Neural crest cell (in vitro differentiated cells): ENCODE measurements at places on chromosomes 2 and 18.

GRCh38 chr18:60656553-60656952 is 284.0 kb upstream of the MC4R start:
- DNase-seq, result no peak

- no peak for DNase-seq
Observed at GRCh38 chr2:216873573-216873972, 13.7 kb upstream of the TNP1 start.

DNA sequence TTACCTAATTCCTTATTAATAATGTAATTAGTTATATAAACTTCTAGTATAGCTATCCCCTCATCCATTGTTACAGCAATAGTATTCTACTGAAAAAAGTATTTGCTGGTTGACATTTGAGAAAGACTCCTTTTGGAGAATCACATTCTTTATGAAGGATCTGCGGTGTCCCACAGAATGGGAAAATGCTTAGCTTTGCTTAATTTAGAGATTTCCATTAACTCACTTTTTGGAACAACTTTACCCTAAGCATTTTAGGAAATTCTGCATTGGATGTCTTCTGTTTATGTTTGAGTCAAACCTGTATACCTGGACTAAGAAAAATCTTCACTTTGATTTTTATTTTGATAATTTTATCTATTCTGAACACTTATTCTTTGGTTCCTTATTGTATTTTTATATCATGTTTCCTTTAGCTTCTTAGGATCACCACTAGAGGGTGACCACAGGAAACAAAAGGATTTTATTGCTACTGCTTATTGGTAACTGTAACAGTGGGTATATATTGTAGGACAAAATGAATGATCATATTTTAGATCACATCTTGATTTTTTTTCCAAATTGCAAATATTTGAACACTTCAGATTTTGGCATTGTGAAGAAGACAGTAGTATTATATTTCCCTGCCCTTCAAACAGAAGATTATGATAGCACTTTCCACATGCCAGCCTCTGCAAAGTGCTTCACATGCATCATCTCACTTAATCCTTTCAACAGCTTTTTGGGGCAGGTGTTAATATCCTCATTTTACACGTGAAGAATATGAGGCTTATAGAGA is 79.6 kb downstream of the MIB1 start:
- DNase-seq, result no peak

DNA sequence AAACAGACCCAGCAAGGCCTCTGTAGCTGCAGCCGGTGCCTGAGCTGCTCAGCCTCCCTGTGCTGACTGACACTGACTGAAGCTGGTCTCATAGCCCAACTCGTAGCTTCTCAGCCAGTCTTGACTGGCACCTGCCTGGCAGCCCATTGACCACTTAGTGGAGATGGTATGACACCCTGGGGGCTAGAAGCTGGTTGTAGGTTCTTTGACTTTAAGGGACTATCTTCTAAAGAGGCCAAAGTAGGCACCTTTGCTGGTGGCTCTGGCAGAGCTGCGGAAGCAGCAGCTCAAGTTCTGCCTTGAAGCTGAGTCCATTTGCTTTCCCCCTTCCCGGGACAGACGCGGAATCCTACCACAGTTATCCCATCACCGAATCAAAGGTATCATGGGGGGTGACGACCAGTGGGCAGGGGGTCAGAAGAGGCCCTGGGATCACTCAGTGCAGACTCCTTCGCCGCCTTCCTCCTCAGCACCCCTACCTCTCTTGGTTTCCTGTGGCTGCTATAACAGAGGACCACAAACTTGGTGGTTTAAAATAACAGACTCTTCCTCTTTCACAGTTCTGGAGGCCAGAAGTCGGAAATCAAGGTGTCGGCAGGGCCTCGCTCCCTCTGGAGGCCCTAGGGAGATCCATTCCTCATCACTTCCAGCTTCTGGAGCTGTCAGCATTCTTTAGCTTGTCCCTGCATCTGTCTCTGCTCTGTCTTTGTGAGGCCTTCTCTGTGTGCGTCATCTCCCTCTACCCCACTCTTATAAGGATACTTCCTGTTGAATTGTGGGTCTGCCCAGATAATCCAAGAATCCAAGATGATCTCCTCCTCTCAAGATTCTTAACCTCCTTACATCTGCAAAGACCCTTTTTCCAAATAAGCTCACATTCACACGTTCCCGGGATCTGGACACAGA is 13.7 kb upstream of the FOSL2 start:
- no peak for DNase-seq

DNA sequence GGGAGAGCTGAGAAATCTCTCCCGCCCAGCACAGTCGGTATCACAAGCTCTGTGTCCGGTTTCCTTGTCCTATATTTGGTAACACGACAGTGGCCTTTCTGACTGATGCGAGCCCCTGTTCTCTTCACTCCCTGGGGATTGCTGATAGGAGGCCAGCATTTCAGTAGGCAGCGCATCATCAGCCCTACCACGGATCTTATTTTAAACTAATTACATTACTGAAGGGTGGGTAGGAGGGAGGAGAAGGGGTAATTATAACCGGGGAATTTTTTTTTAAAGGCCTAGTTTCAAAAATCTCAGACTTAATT is 125.6 kb upstream of the LGALSL start:
- no peak for DNase-seq

DNA sequence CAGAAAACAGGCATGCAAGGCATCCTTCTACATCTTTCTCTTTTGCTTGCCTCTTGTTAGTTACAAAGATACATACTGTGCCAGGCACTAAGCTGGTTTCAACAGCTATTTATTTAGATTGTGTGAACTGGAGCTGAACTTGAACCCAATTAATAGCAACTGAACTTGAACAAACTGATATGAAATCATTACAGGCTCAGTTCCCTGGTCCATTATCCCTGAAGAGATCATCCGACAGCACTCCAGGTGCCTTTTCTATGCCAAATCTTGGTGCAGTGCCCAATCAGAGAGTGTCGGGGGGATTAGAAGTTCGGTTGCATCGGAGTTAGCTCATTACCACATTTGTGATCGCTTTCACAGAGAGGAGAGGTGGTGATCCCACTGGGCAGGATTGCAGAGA is 477.6 kb downstream of the PARD3B start:
- DNase-seq, result no peak

DNA sequence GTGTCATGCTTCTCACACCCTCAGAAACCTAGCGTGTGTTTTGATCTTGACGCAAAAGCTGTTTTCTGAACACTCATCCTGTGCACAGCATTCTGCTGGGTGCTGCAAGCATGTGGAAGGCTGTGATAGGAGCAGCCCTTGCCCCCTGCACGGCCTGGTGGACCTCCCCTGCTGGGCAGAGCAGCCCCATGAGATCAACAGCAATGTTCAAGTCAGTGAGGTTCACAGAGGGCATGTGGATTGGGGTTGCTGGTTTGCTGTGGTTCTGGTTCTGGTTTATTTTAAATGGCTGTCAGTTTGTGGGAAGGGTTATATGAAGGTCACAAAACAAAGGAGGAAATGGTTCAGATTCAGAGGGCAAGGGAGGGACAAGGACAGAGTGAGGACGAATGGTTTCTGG is 71.3 kb downstream of the SOWAHC start:
- DNase-seq, result no peak

DNA sequence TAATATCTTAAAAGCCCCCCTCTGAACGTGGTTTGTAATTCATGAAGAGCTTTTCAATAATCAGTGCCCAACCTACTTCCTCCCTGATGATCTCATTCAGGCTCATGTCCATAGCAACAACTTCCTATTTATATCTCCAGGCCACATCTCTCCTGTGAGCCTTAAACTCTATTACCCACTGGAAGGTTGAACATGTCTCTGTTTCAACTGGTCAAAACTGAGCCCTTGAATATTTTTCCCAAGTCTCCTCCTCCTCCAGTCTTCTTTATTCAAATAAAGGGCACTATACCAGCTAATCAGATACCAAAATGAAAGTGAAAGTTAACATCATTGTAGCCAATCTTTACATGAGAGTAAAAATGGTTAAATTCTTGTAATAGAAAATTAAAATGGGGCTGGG is 63.7 kb upstream of the ITGA4 start:
- no peak for DNase-seq

DNA sequence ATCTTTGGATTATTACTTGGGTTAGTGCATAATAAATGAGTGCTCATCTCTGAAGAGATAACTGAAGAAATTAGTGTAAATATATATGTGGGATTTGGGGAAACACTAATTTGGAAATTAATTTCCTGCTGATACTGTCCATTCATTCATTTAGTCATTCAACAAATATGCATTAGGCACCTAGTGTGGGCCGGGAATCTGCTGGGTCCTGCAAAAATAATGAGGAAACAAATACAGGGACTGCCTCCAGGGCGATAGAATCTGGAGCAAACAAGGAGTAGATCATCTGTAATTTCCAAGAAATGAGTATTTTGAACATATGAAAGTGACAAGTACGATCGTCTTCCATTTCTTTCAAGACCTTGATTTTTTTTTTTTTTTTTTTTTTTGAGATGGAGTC is 203.7 kb upstream of the LYPD1 start:
- DNase-seq, result no peak

DNA sequence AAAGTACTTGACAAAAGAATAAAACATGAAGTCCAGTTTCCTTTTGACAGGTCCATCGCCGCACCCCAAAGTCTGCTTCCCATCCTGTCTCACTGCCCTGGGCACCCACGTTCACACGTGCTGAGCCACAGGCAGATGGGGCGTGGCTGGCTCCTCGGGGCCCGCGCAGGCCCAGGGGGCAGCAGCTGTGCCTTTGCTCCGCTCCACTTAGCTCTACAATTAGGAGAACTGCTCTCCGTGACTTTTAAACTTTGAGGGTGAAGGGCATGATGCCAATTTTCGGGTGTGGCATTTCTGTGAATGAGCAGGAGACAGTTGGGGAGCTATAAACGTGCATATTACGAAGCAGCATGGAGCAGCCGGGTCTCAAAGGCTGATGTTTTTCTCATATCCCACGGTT is 152.4 kb downstream of the TDRD15 start:
- no peak for DNase-seq

GRCh38 chr2:120453635-120453998 is 107.7 kb downstream of the INHBB start:
- DNase-seq, result no peak

GRCh38 chr2:71629771-71630453 is 176.6 kb downstream of the DYSF start:
- no peak for DNase-seq

GRCh38 chr2:157841485-157841884 is 34.6 kb downstream of the ACVR1 start:
- DNase-seq, result no peak

GRCh38 chr2:168456521-168457189 is 583 bp downstream of the CERS6 start:
- peak; percentile 45 for DNase-seq

DNA sequence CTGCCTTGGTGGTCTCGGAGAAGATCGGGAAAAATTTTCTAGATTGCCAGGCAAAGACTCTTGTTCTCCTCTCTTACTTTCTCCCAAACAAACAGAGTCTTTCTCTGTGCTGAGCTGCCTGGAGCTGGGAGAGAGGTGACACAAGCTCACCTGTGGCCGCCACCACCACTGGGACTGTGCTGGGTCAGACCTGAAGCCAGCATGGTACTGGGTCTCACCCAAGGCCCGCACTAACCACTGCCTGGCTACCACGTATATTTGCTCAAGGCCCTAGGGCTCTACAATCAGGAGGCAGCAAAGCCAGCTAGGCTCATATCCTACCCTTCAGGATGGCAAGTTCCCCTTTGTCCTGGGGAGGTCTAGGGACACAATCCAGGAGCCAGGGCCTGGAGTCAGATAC is 312.2 kb downstream of the DLGAP1 start:
- no peak for DNase-seq

GRCh38 chr2:30159766-30160165 is 13.0 kb downstream of the YPEL5 start:
- DNase-seq, result no peak

- no peak for DNase-seq
Observed at GRCh38 chr2:161250864-161251436, 57.3 kb upstream of the PSMD14 start.

DNA sequence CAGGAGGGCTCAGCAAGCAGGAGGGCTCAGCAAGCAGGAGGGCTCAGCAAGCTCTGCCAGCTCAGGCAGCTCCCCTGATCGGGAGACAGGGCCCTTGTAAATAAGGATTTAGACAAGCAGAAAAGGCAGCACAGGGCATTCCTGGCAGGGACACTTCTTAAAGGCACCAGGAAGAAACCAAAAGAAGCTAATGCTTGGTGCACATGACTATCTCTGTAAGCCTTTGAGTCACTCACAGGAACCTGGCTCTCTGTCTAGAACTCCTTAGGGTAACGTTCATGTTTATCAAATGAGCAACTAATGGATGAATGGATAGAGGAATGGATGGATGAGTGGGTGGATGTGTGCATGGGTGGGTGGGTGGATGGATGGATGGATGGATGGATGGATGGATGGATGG is 28.4 kb downstream of the TMEM37 start:
- no peak for DNase-seq

DNA sequence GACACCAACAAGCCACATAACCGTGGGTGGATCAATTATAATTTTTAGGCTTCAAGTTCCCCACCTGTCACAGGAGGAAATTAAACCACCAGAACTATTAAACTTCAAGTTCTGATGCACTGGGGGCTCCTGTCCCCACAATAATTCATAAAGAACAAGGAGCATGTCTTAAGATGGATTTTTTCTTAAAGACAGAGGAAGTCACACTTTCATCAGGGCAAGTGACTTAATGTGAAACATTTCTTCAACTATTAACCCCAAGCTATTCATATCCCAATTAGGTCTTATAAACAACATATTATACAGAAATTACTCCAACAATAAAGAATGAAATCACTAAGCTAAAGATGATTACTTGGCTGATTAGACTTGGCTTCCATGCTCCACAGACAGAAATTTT is 292.5 kb downstream of the ETAA1 start:
- no peak for DNase-seq

DNA sequence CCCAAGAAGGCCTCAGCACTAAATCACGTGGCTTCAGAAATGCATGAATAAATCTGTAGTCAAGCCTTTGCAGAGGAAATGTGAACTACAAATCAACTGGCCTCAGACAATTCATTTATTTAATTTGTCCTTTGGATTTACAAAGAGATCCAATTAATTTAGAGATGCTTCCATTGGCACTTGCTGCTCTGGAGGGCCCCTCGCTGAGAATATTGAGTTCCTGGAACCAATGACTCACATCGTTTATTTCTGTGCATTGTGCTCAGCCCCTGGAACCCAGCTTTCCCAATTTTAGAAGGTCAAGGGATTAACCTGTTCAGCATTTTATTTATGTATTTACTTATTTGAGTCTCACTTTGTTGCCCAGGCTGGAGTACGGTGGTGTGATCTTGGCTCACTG is 47.2 kb upstream of the MGAT4A start:
- DNase-seq, result no peak

DNA sequence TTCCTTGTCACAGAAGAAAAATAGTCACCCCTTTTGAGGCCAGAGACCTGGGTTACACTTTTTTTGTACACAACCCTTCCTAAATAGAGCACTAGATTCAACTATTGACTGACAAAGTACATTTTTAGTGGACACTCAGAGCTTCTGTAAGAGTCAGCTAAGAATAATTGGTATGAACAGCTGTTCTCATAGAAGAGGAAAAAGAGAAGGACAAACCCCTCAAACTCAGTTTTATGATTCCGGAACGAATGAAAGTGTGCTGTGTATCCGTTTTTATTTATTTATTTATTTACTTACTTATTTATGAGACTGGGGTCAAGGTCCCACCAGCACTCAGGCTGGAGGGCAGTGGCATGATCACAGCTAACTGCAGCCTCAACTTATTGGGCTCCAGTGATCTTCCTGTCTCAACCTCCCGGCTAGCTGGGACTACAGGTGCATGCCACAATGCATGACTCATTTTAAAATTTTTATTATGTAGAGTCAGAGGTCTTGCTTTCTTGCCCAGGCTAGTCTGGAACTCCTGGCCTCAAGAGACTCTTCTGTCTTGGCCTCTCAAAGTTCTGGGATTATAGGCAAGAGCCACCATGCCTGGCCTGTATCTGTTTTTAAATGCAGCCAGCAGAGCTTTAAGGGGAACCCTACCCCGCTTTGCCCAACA is 36.0 kb upstream of the FZD5 start:
- DNase-seq, result no peak
